Activated naive CD4-positive, alpha-beta T cell treated with anti-CD3 and anti-CD28 coated beads, Interleukin-2, amount 50 U/mL, for 16 hours (primary cell): ENCODE measurements at places on chromosomes 12 and 14.

GRCh38 chr14:104927901-104928300 is 3.2 kb downstream of the PLD4 start:
- DNase-seq: no peak

- DNase-seq: no peak
Observed at GRCh38 chr12:59980476-59980875, 384.6 kb downstream of the SLC16A7 start.

DNA sequence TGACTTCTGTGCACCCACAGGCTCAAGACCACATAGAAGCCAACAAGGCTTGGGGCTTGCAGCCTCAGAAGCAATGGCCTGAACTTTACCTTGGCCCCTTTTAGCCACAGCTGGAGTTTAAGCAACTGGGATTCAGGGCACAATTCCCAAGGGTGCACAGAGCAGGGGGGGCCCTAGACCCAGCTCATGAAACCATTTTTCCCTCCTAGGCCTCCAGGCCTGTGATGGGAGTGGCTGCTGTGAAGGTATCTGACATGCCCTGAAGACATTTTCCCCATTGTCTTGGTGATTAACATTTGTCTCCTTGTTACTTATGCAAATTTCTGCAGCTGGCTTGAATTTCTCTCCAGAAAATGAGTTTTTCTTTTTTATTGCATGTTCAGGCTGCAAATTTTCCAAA is 21.9 kb downstream of the GABARAPL1 start:
- no peak for DNase-seq

- DNase-seq: no peak
Observed at GRCh38 chr12:67356380-67356774, 87.2 kb downstream of the CAND1 start.

DNA sequence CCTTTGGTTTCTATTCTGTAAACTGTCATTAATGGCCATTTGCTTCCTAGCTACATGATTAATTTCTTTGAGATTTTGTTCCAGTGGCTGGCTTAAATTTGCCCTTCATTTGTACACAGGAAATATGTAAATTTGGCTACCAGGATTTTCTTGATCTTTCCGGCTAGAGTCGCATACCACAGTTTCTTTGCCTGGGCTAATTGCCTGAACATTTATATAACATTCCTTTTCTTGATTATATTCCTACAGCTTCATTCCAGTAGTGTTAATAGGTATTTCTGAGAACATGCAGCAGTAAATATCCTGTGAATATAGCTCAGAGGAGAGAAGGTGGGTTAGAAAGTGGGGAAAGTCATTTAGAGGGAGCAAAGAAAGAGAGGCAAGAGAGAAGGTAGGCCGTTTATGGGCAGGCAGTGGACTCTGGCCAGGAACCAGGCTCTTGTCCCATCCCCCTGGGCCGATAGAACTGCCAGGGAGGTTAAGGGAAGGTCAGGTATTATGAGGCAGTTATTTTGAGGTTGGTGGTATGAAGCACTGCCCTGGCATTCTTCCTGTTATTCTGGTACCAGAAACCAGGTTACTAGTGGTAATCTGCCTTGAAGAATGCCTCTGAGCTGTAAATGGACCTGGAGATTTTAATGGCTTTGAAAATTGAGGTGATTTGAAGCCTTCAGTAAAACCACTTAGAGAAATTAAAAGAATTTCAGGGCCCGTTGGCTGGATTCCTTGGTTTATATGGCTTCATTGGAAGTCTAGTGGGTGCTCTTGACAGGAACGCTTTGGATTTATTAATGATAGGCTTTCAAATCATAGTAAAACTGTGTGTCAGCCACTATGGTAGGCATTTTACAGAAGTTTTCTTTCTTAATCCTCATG is 4.4 kb downstream of the RNF10 start:
- DNase-seq: no peak
